ENCODE measurements at places on chromosomes 16 and 17. TPM values are rescaled to one million over a fixed set of nuclear protein-coding genes. Genes with fewer than 3 reads are reported as not detected.

- H3K4me1 ChIP-seq = no peaks in the 10 kb centered on the region
- peaks cover 60% of the 10 kb centered on the region for H3K27me3 ChIP-seq
- DNase-seq = peak; percentile 80
These were observed 134.8 kb downstream of the HS3ST2 start for GRCh38 chr16:22948603-22949368.

GRCh38 chr16:13005721-13006247, 104.4 kb downstream of the SHISA9 start:
- no peak for DNase-seq
- no peaks in the 10 kb centered on the region for H3K27me3 ChIP-seq
- H3K36me3 ChIP-seq = no peaks in the 10 kb centered on the region

DNA sequence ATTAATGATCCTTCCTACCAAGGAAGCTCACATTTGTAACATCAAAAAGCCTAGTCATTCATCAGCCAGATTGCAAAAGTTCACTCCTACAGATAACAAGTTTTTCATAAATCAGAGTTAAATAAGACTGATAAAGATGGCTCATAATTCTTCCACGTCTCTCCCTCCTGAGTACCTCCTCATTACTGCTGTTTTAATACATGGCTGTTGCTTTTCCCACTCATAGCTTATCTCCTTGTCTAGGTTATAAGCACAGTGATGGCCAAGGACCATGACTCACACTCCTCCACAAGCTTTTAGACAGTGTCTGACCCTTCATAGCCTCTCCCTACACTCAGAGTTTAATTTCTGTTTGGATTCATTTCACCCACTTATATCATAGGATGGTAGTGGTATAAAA, 100.9 kb upstream of the MON1B start:
- no peaks in the 10 kb centered on the region for H3K4me1 ChIP-seq
- H3K4me3 ChIP-seq = no peak overlapping the region
- H3K27me3 ChIP-seq = peaks cover 46% of the 10 kb centered on the region
- H3K36me3 ChIP-seq = no peaks in the 10 kb centered on the region
- H3K27ac ChIP-seq = no peak overlapping the region

- no peaks in the 10 kb centered on the region for H3K27me3 ChIP-seq
- H3K36me3 ChIP-seq = peaks cover 48% of the 10 kb centered on the region
- H3K27ac ChIP-seq = peak within 1 kb of the TSS; percentile 65
- H3K4me3 ChIP-seq = peak within 1 kb of the TSS; percentile 73
- peak; percentile 91 for DNase-seq
These were observed at the start of gene ZNF747 for GRCh38 chr16:30534368-30535105. Gene ZNF747 (minus strand): TSS chr16:30534858. CDS start chr16:30534679, 179 bp downstream.

DNA sequence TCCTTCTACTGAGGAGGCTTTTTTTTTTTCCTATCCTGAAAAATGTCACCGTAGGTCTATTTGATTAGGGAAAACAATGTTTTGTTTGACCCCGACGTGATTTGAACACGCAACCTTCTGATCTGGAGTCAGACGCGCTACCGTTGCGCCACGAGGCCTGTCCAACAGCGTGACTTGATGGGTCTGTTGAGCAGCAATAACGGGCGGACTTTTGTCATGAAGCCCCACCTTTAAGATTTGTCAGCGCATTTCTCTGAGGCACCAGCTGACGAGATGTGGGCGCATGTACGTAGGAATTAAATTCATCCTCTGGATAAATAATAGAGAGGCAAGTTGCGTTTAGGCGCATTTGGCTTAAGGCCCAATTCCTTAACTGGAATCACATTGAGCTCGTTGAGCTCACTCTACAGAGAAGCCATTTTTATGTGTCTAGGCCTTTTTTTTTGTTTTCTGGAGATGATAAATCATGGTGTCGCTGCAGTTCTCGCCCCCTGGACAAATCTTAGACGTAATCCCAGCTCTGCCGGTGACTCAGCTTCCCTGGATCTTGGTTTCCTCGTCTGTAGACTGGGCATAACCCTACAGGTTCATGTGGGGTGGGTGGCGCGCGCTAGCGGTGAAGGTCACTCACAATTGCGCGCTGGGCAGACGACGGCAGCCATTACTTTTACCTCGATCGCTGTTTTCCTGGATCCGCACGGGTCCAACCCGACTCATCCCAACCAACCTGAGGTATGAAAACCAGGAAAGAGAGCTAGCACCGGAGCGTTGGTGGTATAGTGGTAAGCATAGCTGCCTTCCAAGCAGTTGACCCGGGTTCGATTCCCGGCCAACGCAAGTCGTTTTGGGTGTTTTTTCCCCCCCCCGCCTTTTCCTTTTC, 10.6 kb upstream of the AURKB start:
- H3K4me3 ChIP-seq = peak overlapping the region; percentile 87
- no peaks in the 10 kb centered on the region for H3K27me3 ChIP-seq
- H3K27ac ChIP-seq = peak overlapping the region; percentile 99
- peak; percentile 89 for DNase-seq
- peaks cover 47% of the 10 kb centered on the region for H3K36me3 ChIP-seq
- H3K4me1 ChIP-seq = peaks cover 7% of the 10 kb centered on the region

GRCh38 chr16:977081-977701, 4.4 kb upstream of the SOX8 start:
- H3K4me1 ChIP-seq = peaks cover 52% of the 10 kb centered on the region
- H3K27ac ChIP-seq = no peak overlapping the region
- no peak for DNase-seq
- peaks cover 40% of the 10 kb centered on the region for H3K27me3 ChIP-seq
- peaks cover 12% of the 10 kb centered on the region for H3K36me3 ChIP-seq

- peak; percentile 33 for DNase-seq
- H3K27ac ChIP-seq = peak overlapping the region; percentile 14
- H3K4me1 ChIP-seq = peaks cover 43% of the 10 kb centered on the region
- no peaks in the 10 kb centered on the region for H3K27me3 ChIP-seq
- H3K4me3 ChIP-seq = no peak overlapping the region
- H3K36me3 ChIP-seq = no peaks in the 10 kb centered on the region
These were observed 7.1 kb upstream of the LPCAT2 start for GRCh38 chr16:55501549-55502322.

DNA sequence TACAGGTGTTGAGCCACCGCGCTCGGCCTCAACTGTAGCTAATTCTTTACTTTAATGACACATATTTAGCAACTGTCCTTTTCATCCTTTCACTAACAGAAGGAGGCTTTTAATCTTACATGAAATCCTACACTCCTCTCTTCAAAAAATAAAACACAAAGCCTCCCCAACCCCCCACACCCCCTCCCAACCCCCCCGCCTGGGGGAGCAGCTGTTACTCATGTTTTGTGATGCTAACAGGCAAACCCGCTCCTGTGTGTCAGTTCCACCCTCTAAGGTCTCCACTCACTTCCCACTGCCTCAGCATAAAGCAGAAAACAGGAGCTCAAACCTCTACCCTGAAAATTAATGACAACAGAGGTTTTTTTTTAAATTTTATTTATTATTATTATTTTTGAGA, 55.4 kb upstream of the SLC25A19 start:
- no peak overlapping the region for H3K4me3 ChIP-seq
- no peak for DNase-seq
- H3K27ac ChIP-seq = no peak overlapping the region

- H3K36me3 ChIP-seq = peaks cover 21% of the 10 kb centered on the region
- no peak for DNase-seq
- H3K4me3 ChIP-seq = no peak overlapping the region
- peak overlapping the region; percentile 3 for H3K27ac ChIP-seq
These were observed 43.2 kb downstream of the CLEC16A start for GRCh38 chr16:10987361-10988163.

GRCh38 chr17:35981908-35982330, 622 bp upstream of the CCL16 start:
- H3K4me1 ChIP-seq = no peaks in the 10 kb centered on the region
- H3K4me3 ChIP-seq = no peak overlapping the region
- DNase-seq = peak; percentile 46
- H3K27me3 ChIP-seq = peaks cover 94% of the 10 kb centered on the region
- H3K36me3 ChIP-seq = no peaks in the 10 kb centered on the region

DNA sequence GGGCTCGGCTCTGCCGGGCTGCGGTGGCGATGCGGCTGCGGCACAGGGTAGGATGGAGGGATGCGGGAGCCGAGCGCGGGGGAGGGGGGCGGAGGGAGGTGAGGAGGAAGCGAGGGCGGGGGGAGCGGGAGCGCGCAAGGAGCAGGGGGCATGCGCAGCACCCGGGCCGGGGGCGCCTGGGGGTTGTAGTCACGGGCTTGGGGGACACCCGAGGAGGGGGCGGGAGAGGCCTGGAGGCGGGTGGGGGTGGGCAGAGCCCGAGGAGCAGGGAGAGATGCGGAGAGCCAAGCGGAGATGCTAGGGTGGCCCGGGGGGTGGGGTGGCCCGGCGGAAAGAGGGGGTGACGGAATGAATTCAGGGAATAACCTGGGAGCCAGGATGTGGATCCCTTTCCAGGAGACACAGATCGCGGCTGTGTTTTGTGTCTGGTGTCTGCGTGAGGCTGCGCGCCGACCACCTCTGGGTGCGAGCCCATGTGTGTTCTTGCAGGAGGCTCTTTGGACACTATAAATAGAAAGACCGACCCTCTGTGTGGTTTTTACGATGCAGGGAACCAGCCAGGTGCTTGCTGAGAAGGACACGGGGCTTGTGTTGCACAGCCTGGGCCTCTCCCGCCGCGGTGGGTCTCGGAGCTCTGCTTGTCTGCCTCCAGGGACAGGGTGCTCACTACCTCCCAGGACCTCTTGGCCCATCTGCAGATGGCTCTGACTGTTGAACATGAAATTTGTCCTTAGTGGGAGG, at the start of gene STX1B:
Gene STX1B (minus strand): TSS at position 54 of the 741 bp plus-strand sequence. CDS start 242 bp downstream, outside the sequence.
- H3K4me1 ChIP-seq = peaks cover 9% of the 10 kb centered on the region
- no peak within 1 kb of the TSS for H3K4me3 ChIP-seq
- peaks cover 83% of the 10 kb centered on the region for H3K27me3 ChIP-seq
- DNase-seq = no peak

- peak; percentile 3 for DNase-seq
- H3K36me3 ChIP-seq = no peaks in the 10 kb centered on the region
- no peak overlapping the region for H3K4me3 ChIP-seq
- H3K4me1 ChIP-seq = no peaks in the 10 kb centered on the region
- no peak overlapping the region for H3K27ac ChIP-seq
These were observed 5.2 kb upstream of the CDH8 start for GRCh38 chr16:62041401-62041800.

DNA sequence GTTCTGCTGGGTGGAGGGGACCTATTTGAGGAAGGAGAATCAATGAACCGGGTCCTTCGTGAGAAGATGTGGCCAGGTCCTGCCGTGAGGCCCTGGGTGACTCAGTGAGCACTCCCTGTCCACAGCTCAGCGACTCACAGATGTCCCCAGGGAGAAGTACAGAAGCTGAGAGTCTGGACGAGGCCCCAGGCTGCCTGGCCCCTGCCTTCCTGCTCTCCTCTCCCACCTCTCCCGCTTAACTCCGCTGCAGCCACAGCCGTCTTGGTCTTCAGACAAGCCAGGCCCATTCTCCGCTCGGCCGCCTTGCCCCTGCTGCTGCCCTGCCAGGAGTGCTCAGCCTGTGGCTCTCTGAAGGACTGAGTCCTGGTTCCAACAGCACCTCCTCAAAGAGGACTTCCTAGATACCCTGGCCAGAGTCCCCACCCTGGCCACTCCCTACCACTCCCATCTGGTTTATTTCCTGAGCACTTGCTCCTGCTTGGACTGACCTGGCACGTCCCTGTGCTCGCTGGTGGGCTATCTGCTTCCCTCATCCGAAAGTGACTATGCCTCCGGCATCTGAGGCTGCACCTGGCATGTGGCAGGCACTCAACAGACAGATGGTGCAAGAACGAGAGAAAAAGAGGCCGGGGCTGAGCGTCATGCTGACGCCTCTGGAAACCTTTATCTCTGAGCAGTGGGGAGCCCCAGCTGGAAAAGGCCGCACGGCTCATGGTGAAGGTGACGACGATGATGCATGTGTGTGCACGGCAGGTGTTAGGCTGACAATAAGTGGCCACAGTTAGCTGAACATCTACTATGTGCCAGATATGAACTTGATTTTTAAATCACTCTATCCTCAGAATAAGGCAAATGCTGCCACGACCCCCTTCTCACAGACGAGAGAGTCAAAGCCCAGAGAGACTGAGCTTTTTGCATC, 9.2 kb upstream of the TNFRSF13B start:
- no peak overlapping the region for H3K27ac ChIP-seq
- H3K4me3 ChIP-seq = no peak overlapping the region
- H3K4me1 ChIP-seq = no peaks in the 10 kb centered on the region
- no peak for DNase-seq

- H3K27ac ChIP-seq = no peak overlapping the region
- DNase-seq = no peak
- peaks cover 22% of the 10 kb centered on the region for H3K36me3 ChIP-seq
- no peaks in the 10 kb centered on the region for H3K27me3 ChIP-seq
- peaks cover 30% of the 10 kb centered on the region for H3K4me1 ChIP-seq
These were observed 63.5 kb upstream of the PLCG2 start for GRCh38 chr16:81715358-81716196.

- peaks cover 4% of the 10 kb centered on the region for H3K27me3 ChIP-seq
- no peak overlapping the region for H3K4me3 ChIP-seq
- peak; percentile 98 for DNase-seq
- peaks cover 15% of the 10 kb centered on the region for H3K4me1 ChIP-seq
- no peak overlapping the region for H3K27ac ChIP-seq
- H3K36me3 ChIP-seq = peaks cover 8% of the 10 kb centered on the region
These were observed 6.1 kb upstream of the SP2 start for GRCh38 chr17:47889734-47890529.

GRCh38 chr16:58733248-58733670, 857 bp downstream of the GOT2 start:
- peak overlapping the region; percentile 98 for H3K4me3 ChIP-seq
- DNase-seq = no peak
- H3K36me3 ChIP-seq = peaks cover 30% of the 10 kb centered on the region
- peak overlapping the region; percentile 87 for H3K27ac ChIP-seq
- peaks cover 16% of the 10 kb centered on the region for H3K4me1 ChIP-seq

GRCh38 chr16:85157813-85158742, 45.8 kb upstream of the CIBAR2 start:
- H3K4me3 ChIP-seq = no peak overlapping the region
- peaks cover 10% of the 10 kb centered on the region for H3K4me1 ChIP-seq
- DNase-seq = no peak
- no peak overlapping the region for H3K27ac ChIP-seq
- H3K36me3 ChIP-seq = no peaks in the 10 kb centered on the region

- no peak for DNase-seq
- no peak overlapping the region for H3K4me3 ChIP-seq
- H3K27ac ChIP-seq = no peak overlapping the region
- H3K27me3 ChIP-seq = peaks cover 59% of the 10 kb centered on the region
- no peaks in the 10 kb centered on the region for H3K4me1 ChIP-seq
These were observed 403.0 kb upstream of the ASIC2 start for GRCh38 chr17:33696102-33696501.

- H3K4me3 ChIP-seq = no peak overlapping the region
- no peaks in the 10 kb centered on the region for H3K27me3 ChIP-seq
- H3K4me1 ChIP-seq = peaks cover 8% of the 10 kb centered on the region
- H3K27ac ChIP-seq = no peak overlapping the region
These were observed 19.4 kb downstream of the GGA3 start for GRCh38 chr17:75241996-75242460.

GRCh38 chr17:77957235-77957856, 1.2 kb upstream of the TNRC6C start:
- DNase-seq = no peak
- peak overlapping the region; percentile 92 for H3K27ac ChIP-seq
- peaks cover 29% of the 10 kb centered on the region for H3K36me3 ChIP-seq

Gene GSG1L2
- not detected for total RNA-seq

Gene STH
- total RNA-seq = not detected

Gene NDUFB10
- total RNA-seq = 153 TPM

Gene NPIPB2
- 16.2 TPM for total RNA-seq

Gene ASB16
- not detected for total RNA-seq

Gene SLC35G6
- total RNA-seq = not detected
